Stimulated activated CD4-positive, alpha-beta T cell treated with anti-CD3 and anti-CD28 coated beads, Interleukin-15, amount 100 ng/mL, for 1 hour (primary cell): ENCODE measurements at places on chromosomes 6 and 20.

DNA sequence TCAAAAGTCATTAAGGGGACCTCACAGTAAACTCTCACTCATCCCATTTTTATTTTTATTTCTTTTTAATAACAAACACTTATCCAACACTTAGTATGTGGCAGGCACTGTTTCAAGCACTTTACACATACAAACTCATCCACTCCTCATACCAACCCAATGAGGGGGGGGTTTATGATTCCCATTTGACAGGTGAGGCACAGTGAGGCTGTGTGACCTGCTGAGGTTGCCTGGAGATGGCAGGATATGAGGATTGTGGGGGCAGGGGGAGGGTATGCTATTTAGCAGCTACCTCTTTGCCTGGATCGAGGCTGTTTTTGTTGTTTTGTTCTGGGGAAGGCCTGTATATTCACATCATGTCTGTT lies 219.8 kb downstream of the KIF16B start:
- DNase-seq, result no peak

- DNase-seq, result no peak
Observed at GRCh38 chr20:221258-221830, 5.7 kb upstream of the DEFB129 start.

GRCh38 chr6:13454286-13455221 lies 32.8 kb downstream of the GFOD1 start:
- DNase-seq, result peak; percentile 35

DNA sequence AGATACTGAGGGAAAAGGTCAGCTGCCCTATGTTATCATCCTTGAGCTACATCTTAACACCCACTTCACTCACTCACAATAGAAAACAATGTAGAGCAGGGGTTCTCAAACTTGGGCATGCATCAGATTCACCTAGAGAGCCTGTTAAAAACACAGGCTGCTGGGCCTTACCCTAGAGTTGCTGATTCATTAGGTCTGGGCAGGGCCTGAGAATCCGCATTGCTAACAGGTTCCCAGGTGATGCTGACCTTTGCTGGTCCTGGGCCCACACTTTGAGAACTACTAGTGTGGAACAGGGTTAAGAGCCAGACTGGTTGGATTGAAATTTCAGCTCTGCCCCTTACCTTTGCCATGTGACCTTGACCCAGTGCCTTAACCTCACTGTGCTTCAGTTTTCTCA lies 25.1 kb downstream of the RSPO4 start:
- DNase-seq, result no peak

DNA sequence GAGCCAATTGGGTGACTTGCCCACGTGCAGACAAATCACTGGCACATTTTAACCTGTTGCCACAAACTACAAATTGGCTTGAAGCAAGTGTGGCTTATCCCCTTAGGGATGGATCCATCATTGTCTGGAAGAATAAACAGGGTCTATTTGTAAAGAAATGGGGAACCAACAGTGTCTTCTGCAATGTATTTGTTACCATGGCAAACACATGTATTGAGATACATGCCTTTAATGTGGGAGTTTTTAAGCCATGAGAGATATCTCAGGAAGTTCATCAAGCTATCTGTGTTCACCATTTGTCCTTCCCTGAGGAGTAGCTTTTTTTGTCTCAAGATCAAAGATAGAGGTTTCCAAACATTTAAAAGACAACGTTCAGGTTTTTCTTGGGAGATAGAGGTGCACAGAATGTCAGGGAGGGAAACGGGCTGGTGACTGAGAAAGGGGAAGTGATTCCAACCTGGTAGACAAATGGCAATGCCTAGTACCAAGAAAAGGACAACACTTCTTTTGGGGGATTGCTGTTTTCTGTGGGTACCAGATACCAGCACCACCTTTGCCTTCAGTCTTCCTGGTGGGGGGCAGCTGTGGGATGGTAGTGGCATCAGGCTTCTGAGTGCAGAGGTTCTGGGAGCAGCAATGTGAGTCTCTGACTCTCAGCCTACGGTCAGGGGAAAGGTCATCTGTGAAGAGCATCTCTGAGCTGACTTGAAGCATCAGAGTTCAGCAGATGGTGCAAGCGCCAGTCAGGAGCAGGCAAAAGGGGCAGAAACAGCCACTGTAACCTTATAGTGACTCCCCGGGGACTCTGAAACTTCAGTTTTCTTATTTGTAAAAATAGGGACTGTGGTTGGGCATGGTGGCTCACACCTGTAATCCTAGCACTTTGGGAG lies 20.1 kb upstream of the BCAS1 start:
- DNase-seq, result no peak
